Natural killer cell treated with Interleukin-12 subunit alpha and Interleukin-12 subunit beta and Interleukin-15 and Interleukin-18, amount 100 ng/mL, for 72 hours (primary cell): ENCODE measurements at places on chromosomes 12 and 14.

- no peak for DNase-seq
These were observed 45.8 kb downstream of the SLC38A1 start for GRCh38 chr12:46223047-46223446.

- DNase-seq: no peak
These were observed 79.7 kb downstream of the PTPRR start for GRCh38 chr12:70840656-70841350.

DNA sequence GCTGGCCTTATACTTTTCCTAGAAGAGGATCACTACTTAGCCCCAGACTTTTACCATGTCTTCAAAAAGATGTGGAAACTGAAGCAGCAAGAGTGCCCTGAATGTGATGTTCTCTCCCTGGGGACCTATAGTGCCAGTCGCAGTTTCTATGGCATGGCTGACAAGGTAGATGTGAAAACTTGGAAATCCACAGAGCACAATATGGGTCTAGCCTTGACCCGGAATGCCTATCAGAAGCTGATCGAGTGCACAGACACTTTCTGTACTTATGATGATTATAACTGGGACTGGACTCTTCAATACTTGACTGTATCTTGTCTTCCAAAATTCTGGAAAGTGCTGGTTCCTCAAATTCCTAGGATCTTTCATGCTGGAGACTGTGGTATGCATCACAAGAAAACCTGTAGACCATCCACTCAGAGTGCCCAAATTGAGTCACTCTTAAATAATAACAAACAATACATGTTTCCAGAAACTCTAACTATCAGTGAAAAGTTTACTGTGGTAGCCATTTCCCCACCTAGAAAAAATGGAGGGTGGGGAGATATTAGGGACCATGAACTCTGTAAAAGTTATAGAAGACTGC, 1.5 kb downstream of the MGAT2 start:
- no peak for DNase-seq

- no peak for DNase-seq
These were observed 64.2 kb downstream of the ERGIC2 start for GRCh38 chr12:29316752-29317151.

DNA sequence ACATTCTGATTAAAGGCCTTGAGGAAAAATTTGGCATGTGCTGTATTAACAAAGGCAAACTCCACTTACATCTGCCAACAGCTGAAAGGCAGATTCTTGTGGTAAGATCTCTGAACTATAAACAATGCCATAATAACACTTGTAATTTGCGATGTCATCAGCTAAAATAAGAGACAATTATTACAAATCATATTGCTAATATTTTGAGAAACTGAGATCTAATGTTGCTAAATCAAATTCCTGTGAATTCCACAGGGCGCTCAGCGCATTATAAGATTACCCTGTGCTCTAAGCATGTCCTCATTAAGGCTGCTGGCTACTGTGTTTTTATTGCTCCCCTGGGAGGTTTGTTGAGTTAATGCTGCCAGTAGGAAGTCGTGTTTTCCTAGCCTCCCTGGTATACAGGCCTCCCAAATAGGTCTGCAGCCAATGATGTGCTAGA, 244.8 kb downstream of the DACT1 start:
- DNase-seq: no peak

DNA sequence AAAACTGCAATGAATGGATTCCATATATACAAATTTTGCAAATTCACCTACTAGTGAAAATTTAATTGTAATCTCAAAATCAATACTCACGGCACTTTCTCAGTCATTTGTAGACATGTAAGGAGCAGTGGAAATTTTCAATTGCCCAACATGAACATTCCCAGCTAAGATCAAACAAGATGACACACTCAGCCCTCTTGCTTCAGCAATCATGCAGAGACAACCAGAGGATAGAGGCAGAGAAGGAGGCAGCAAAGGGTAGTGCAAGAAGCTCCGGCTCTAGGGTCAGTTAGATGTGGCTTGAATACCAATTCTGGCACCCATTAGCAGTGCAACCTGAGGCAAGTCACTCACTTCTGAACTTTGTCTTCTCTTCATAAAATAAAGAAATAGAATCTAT, 91.5 kb upstream of the SLC35F4 start:
- no peak for DNase-seq

DNA sequence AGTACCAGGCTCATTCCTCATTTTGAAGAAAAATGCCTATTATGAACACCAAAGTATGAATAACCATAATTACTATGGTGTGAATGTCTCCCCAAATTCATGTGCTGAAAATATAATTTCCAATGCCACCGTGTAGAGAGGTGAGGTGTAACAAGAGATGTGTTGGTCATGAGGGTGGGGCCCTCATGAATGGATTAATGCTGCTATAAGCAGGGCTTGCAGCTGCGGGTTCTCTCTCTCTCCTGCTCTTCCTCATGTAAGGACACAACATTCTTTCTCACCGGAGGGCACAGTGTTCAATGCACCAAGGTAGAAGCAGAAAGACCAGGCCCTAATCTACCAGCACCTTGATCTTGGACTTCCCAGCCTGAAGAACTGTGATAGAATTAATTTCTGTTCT, 70.0 kb downstream of the TMTC1 start:
- DNase-seq: no peak

DNA sequence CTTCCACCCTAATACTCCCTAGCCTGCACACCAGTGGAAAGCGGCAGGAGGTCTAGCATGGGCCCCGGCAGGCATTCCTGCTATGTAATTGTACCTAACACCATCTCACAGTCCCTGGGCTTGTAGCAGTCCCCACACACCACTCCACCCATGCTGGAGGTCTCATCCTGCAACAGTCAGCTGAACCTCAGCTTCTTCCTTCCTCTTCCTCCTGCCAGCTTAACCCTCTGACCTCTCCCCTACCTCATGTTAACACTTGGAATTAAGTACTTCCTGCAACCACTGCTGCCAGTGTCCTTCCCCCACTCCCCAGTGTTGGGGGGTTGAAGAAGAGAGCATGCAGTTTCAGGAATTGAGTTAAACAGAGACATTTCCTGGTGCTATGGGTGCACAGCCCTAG, 7.6 kb downstream of the ADCY4 start:
- no peak for DNase-seq

DNA sequence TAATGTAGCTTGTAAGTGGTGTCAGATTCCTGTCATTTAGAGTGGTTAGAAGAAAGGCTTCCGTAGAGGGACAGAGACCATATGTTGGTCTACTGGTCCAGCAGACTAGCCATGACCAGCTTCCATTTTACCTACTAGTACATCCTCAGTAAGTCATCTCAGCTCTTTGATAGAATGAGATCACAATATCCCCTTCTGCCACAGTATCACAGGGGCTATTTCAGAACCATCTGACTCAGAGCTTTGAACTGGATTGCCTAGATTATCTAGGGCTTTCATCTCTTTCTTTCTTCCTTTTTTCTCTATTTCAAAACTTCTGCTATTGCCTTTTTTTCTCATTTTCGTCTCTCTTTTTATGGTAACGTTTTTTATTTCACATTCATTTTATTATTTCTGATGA, 4.7 kb downstream of the ZDHHC17 start:
- DNase-seq: no peak

- no peak for DNase-seq
These were observed 43.0 kb upstream of the ANO2 start for GRCh38 chr12:5988088-5988487.

- DNase-seq: no peak
These were observed 18.1 kb downstream of the TBC1D15 start for GRCh38 chr12:71857657-71858056.

GRCh38 chr12:114933428-114934160, 249.6 kb upstream of the TBX3 start:
- no peak for DNase-seq

- no peak for DNase-seq
These were observed 10.2 kb upstream of the PELI2 start for GRCh38 chr14:56108057-56108456.

DNA sequence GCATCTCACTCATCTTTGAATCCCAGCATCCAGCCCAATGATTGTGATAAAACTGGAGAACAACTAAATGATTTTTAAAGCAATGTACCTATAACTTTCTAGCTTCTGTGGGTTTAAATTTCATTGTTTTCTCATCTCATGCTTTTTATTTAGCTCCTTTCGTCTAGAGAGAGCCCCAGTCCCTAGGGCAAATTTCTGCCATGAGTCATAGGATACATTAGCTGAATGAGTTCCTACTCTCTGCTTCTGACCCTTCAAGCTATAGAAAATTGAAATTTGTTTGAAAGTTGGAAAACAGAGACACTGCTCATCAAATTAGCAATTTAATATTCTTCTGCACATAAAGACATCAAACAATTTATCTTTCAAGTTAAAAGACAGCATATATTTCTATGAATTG, 113.9 kb downstream of the KIF21A start:
- no peak for DNase-seq

- DNase-seq: no peak
These were observed 5.5 kb upstream of the GPR19 start for GRCh38 chr12:12701457-12701856.

DNA sequence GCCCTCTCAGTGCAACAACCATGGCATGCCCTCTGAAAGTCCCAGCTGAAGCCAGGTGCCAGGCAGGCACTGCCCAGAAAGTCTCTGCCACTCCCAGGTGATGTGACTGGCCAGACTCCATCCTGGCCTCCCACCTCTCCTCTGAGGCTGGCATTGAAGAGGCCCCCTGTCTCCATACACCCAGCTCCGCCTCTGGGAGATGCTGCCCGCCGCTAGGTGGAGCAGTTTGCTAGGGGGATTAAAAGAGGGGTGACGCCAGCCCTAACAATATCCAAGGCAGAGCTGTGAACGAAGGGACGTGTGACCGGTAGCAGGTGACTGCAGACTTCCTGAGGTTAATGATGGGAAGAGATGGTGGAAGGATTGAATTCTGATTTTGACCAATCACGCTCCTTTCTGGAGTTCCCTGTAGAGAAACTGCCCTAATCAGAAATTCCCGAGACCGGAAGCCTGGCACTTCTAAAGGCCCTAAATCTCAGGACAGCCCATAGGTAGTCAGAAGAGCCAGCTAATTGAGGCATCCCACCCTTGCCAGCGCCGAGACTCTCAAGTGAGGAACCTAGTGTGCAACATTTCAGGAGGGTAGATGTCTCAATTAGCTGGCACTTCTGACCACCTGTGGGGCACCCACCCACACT, 8.3 kb upstream of the PLEK2 start:
- peak; percentile 37 for DNase-seq

- no peak for DNase-seq
These were observed 36.5 kb upstream of the OVCH1 start for GRCh38 chr12:29533815-29534489.

GRCh38 chr12:12812618-12813119, 477 bp upstream of the DDX47 start:
- no peak for DNase-seq

GRCh38 chr12:113075137-113075683, 18.7 kb downstream of the DTX1 start:
- no peak for DNase-seq

- DNase-seq: no peak
These were observed 163.9 kb downstream of the TBX5 start for GRCh38 chr12:114241973-114242434.

DNA sequence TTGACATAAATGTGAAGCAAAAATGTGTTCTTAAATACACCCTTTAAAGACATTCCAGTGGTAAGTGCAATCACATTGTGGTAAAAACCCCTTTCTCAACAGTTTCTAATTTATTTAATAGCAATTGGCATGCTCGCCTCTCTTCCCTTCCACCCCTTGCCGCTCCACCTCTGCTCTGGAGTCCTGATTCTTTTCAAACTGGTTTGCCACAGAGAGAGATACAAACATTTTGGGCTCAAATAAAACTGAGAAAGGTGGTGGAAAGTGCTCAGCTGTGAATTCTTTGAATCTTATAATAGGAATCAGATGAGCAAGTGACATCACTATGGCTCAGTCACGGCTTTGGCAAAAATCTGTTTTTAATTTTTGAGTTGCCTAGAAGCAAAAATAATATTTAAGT, 993.9 kb downstream of the GALC start:
- DNase-seq: no peak

- DNase-seq: no peak
These were observed 87.1 kb downstream of the RAD52 start for GRCh38 chr12:862303-862911.

GRCh38 chr14:26596543-26597061, 1.2 kb downstream of the NOVA1 start:
- no peak for DNase-seq
